Activated naive CD8-positive, alpha-beta T cell treated with anti-CD3 and anti-CD28 coated beads, Interleukin-2, amount 50 U/mL, for 24 hours (primary cell): ENCODE measurements at places on chromosomes 6 and 20.

- no peak for DNase-seq
Measured at GRCh38 chr20:50304923-50305635, 114.4 kb downstream of the CEBPB start.

- no peak for DNase-seq
Measured at GRCh38 chr20:52791091-52791490, 181.1 kb upstream of the TSHZ2 start.

DNA sequence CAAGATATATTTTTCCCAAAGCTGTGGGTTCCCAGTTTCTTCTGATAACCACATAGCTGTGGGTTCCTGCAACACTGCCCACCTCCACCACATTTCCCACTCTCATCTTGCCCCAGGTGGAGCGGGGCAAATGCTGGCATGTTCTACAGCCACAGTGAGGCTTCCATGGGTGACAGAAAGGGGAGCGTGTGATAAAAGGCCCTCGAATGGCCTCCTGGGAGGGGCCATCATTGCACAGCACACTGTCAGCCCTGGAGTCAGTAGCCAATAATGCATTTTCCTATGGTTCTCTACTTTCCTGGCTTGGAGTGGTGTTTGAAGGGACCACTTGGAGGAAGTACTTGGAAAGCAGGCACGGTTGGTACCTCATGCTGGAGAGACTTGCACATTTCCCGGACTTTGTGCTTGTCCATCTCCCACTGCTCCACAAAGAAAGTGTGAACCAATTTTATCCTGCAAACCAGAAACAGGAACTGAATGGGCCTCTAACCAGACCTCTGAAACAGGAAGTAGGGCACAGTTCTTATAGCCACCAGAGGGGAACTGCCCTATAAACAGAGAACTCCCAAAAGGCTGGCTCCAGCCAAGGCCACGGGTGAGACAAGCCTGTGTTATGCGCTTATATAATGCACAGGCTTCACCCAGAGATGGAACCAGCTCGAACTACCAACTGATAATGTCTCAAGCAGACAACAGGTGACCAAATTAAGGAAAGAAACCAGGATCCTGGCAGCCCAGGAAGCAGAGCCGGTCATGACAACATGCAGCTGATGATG is 8.6 kb downstream of the MAP3K5 start:
- DNase-seq: peak; percentile 30

DNA sequence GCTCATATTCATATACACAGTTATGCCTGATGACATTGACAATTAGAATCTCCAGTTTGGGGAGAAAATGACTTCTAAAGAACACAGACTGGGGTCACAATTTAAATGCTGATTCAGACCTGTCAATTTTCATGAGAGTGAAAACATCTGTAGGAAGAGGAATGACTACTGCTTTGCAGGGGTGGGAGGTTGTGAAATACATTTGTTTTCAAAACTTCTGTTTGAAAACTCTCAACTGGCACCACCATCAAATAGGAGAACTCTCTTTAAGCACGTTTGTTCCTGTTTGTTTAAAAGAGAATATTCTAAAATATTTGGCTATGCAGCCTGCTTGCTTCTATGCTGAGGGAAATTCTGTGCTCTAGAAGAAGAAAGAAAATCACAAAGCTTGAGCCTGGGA is 50.8 kb upstream of the ADGRF5 start:
- DNase-seq: no peak

GRCh38 chr6:30837870-30838269 is 46.4 kb upstream of the DDR1 start:
- no peak for DNase-seq

DNA sequence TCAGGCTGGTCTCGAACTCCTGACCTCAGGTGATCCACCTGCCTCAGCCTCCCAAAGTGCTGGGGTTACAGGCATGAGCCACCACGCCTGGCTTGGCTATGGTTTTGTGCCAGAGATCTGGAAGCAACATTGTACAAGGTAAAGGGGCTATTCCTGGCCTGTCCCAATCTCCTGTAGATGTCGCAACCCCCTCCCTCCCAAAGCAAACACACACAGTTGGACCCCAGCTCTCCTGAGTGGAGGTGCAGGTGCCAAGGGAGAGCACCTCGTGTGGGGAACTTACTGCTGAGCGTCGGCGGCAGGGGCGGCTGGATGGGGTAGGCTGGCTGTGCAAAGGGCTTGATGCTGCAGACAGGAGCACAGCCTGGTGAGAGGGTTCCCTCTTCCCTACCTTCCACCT is 8.8 kb downstream of the RPL10A start:
- DNase-seq: no peak

DNA sequence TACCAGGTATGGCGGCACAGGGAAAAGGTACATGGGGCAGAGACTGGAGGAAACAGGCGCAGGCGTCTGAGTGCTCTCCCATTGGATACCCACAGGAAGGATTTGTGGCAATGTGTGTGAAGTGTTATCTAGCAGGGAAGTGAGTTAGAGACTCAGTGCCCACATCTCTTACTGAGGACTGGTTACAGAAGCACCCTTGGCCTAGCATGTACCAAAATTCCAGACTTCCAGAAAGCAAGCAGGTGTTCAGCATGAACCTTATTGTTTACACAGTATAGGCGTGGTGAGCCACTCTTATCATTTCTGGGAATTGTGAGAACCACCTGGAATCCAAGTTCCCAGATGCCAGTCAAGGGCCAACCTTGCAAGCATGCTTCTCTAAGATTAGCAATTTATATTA is 14.2 kb downstream of the MANBAL start:
- no peak for DNase-seq

DNA sequence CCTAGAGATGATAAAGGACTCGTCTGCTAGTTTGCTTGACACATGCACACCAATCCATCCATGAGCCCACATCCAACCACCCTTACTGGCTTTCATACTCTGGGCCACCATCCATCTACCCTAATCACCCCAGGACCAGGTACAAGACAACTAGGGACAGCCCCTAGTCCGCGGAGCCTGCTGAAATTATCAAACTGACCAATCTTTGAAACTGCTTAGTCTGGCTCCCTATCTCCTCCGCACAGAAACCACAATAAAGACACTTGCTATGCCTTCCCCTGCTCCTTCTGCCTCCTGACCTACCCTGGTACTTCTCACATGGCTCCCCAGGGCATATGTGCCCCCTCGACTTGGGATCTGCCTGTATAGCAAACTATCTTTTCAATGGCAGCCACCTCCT is 33.1 kb downstream of the PXDC1 start:
- DNase-seq: no peak

DNA sequence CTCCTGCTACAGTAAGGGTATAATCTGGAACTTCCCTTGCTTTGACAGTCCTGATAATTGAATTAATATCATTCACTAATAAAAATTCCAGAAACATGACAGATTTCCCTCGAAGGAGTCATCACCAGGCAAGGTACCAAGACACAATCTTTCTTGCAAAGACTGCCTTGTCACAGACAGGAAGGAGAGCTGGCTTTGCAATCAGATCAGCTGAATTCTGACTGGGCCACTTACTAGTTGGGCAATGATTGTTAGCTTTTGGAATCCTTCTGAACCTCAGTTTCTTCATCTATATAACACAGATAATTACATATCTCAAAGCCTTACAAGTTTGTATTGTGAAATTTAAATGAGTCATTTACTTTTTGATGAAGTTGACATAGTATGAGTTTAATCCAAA is 344.2 kb downstream of the RFPL4B start:
- DNase-seq: no peak

DNA sequence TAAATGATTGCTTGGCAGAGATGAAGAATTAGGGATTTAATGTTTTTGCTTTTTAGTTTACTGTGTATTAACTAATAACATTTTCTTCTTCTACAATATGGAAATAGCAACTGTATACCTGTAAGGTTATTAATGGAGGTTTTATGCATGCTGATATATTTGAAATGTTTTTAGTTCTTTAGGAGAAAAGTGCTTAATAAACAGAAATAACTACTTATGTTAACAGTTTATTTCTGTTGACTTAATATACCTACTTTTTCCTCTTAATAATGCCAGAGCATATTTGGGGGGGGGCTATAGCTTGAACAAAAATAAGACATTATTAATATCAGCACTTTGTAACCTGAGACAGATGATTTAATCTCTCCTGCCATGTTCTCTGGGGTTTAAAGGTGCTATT is 33.6 kb downstream of the PLCB4 start:
- DNase-seq: no peak

GRCh38 chr6:158383542-158383941 is 71.3 kb downstream of the TULP4 start:
- DNase-seq: no peak

- DNase-seq: no peak
Measured at GRCh38 chr6:106792536-106793236, 163.3 kb downstream of the QRSL1 start.

- no peak for DNase-seq
Measured at GRCh38 chr20:9566977-9567376, 52.6 kb downstream of the LAMP5 start.

GRCh38 chr6:41186031-41186562 is 14.9 kb downstream of the TREML2 start:
- DNase-seq: no peak

GRCh38 chr6:138465007-138465645 is 34.2 kb downstream of the NHSL1 start:
- DNase-seq: no peak

DNA sequence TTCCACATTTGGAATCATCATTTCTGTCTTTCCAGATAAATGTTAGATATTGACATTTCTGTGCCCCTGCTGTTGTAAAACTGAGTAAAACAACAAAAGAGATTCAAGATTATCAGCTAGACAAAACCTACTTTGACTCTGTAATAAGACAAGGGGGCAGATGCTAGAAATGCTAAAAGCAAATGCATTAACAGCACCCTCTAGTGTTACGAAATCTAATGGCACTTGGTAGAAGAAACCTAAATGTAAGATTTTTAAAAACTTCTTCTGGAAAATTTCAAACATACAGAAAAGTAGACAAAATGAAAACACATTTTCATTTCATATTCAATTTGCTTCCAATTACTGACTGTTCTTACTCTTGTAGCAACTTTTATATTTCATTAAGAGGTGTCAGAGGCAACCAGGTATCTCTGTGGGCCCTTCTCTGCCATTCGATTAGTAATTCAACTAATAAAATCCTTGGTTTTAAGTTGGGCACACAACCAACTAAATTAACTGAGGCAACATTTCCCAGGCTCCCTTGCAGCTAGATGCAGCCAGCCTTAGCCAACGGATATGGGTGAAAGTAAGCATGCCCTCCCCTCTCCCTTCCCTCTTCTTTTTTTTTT is 45.0 kb downstream of the SLC23A2 start:
- no peak for DNase-seq

DNA sequence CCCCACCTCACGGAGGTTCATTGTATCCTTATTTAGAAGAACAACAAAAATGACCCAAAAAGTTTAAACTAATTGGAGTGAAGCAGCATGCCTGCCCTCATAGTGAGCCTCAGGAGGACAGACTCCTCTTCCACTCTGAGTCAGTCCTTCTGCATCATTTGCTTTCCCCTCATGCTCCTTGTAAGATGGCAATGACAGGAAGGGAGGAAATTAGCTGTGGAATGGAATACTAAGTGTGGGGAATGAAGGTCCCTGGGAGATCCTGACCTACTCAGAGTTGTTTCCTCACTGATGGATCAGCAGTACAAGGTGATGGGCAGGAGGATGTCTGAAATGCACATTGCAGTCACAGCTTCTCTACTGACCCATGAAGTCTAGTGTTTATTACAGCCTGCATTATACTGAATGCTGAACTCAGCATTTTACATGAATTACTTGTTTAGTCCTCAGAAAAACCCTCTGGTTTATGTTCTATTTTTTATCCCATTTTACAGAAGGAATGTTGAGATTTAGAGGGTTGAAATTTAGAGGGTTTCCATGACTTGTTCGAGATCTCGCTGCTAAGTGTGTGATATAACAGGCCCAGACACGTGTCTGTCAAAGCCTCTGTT is 212.0 kb upstream of the PCSK2 start:
- no peak for DNase-seq

GRCh38 chr6:30361661-30362060 is 16.7 kb downstream of the RPP21 start:
- no peak for DNase-seq

GRCh38 chr6:76264468-76264867 is 192.0 kb upstream of the IMPG1 start:
- DNase-seq: no peak

GRCh38 chr6:164015088-164015484 is 600.6 kb downstream of the QKI start:
- DNase-seq: no peak

GRCh38 chr6:44131892-44132291 is 4.5 kb downstream of the TMEM63B start:
- no peak for DNase-seq
